Stimulated activated CD4-positive, alpha-beta T cell treated with anti-CD3 and anti-CD28 coated beads, TNF-alpha, amount 100 ng/mL, for 24 hours (primary cell): ENCODE measurements at places on chromosomes 12 and 14.
A peak's percentile ranks its signal among the peaks of the same experiment; 100 is the strongest.

DNA sequence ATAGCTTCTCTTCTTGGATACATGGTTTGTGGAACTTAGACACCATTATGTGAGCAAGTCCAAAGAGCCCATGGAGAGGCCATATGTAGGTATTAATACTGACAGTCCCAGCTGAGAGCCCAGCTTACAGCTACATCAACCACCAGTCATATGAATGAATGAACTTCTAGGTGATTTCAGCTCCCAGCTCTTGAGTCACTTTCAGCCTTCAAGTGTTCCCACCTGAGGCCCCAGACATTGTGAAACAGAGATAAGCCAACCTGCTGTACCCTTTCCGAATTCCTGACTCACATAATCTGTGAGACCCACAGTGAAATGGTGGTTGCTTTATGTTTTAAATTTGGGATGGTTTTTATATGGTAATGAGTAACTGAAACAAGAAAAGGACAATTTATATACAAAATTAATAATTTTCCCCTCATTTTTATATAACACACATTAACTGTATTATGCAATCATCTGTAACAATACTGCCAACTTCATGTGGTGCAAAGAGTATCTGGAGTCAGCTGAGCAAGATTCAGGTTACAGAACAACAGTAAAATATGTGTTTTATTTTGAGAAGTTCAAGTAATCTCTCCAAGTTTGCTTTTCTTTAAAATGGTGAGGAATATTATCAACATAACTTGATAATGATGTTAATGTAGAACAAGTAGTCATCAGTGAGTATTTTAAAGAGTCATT, 27.7 kb upstream of the FBXO33 start:
- no peak for DNase-seq

DNA sequence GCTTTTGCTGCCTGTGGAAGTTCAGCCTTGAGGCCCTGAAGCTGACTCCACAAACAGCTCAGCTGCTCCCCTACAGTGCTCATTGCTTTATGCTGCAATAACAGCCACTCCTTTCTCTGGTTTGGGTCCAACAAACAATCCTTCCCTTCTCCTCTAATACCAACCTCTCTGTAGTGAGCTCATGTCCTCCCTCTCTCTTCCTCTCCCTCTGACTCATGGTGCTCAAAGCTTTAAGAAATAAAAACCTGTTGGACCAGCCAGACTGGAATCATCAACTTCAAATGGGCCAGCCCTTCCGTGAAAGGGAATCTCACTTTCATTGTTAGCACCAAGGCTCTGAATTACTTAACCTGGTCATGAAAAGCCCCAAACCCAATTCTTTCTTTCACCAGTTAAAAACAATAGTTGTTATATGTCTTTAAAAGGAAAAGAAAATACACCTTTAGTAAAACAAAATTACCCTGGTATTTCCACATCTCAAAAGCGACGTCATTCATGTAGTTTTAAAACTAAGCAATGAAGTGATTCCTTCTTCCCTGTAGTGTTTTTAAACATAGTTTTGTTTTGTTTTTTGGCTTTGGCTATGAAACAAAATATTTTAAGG, 126.4 kb downstream of the DUSP6 start:
- DNase-seq, result no peak

DNA sequence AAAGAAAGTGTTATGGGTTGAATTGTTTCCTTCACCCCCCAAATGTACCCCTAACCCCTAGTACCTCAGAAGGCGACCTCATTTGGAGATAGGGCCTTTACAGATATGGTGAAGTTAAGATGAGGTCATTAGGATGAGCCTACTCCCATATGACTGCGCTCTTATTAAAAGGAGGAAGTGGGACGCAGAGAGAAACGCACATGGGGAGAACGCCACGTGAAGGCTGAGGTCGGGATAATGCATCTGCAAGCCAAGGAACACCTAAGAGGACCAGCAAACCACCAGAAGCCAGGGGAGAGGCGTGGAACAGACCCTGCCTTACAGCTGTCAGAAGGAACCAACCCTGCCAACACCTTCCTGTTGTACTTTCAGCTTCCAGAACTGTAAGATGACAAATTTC, 1.7 kb upstream of the NRIP2 start:
- DNase-seq, result no peak

GRCh38 chr14:64604001-64604400, 54.2 kb downstream of the PPP1R36 start:
- DNase-seq, result no peak

DNA sequence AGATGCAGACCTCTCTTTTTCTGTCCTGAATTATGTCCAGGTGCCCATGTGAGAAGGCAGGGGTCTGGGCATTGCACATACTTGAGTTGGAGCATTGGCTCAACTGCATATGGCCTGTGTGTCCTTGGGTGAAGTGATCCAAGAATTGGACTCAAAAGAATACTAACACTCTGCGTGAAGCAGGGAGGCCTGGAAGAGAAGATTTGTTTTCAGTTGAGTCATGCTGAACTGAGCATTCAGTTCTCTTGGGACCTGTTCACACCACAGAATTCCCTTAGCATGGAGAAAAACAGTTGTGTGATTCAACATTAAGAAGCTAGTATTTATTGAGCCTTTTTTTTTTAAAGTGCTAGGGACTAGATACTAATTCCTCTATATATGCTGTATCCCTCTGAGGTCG, 164.7 kb upstream of the TBX3 start:
- DNase-seq, result no peak

DNA sequence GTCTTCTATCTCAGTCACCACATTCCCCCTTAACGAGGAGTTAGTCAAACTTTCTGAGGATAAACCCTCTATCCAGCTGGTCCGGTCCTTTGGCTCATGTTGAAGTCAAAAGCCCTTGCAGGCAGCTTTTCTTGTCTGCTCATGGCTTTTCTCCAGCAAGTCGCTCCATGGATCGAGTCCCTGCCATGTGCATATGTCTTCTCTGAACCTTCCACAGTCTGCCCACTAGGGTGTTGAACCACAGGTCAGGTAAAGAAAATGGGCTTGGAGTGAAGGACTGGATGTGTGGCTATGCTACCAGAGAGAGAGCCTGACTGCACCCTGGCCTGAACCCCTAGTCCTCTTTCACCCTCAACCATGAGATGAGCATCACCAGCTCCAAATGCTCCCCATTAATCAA, 22.8 kb downstream of the C14orf132 start:
- DNase-seq, result no peak

DNA sequence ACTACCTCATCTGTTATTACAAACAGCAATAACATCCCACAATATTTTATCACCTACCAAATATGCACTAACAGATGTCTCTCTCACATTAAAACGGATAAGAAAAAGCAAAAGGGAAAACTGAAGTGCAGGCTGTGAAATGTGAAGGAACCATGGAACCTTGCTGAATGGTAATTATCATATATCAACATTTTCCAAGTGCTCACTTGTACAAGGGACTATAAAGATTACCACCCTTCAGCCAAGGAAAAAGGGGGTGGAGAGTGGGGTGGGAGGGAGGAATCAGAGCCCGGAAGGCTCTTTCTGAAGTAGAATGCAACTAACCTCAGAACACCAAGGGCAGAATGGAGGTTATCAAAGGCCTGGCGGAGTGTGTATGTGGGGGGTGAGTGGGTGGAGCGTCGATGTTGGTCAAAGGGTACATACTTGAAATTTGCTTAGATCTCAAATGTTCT, 1.2 kb downstream of the SNX6 start:
- no peak for DNase-seq

DNA sequence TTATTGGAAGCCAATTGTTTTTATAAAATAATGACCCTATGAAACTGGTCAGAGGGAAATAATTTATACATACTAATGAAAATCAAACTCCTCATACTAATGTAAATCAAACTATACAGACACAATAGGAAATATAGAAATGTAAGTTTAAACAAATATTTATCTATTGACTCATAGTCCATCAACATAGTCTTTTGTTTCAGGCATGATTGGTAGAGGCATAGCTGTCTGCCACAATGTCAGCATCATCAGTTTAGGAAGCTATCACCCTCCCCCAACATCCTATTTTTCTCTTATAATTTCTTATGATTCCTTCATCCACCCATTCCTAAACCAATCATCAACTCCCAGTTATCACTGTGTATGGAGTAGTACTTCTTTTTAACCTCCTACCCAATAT, 117.7 kb downstream of the SLC38A6 start:
- no peak for DNase-seq

- peak; percentile 58 for DNase-seq
These were observed 58.6 kb downstream of the SLC38A1 start for GRCh38 chr12:46209914-46210872.

DNA sequence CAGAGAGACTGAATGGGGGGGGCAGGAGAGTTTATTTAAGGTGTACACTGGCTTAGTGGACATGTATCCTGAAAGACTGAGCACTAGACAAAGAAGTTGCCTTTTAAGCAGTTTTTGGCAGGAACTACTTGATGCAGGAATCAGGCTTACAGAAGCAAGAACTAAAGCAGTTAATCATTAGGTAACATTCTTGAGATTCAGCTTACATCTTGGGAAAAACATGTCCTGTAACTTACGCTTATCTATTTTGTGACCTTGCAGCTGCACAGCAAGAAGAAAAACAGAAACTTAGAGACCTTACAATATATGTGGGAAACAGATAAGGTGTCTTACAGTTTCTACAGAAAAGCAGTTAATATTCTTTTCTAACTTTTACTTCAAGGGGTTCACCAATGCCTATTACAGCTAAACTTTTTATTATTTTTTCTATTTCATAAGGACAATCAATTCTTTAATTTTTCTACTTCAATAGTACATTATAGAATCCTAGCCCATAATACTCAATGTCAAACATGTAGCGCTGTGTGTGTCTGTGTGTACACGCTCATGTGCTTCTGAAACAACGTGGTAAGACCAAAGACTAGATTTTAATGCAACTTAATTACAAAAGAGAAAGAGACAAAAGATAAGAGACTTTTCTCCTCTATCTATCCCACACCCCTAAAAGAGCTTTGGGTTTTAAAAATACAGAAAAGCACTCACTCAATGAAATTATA, 276.9 kb downstream of the PRKD1 start:
- DNase-seq, result no peak

GRCh38 chr12:23083267-23083666, 458.3 kb downstream of the ETNK1 start:
- DNase-seq, result no peak

GRCh38 chr14:95256776-95257060, 63.0 kb downstream of the CLMN start:
- DNase-seq, result no peak
